Activated CD4-positive, alpha-beta memory T cell treated with anti-CD3 and anti-CD28 coated beads, Interleukin-2, amount 10 ng/mL, durations not matched to agents 7 days and 5 days (primary cell): ENCODE measurements at places on chromosomes 1 and 21.

- H3K4me1 ChIP-seq = no peaks in the 10 kb centered on the region
- no peaks in the 10 kb centered on the region for H3K36me3 ChIP-seq
- no peak overlapping the region for H3K27ac ChIP-seq
- no peak overlapping the region for H3K4me3 ChIP-seq
- no peak for DNase-seq
Measured at GRCh38 chr21:29261555-29262540, 36.9 kb upstream of the BACH1 start.

GRCh38 chr1:31830065-31830464 lies 14.2 kb upstream of the SPOCD1 start:
- DNase-seq = no peak
- H3K27ac ChIP-seq = no peak overlapping the region
- H3K27me3 ChIP-seq = peaks cover 3% of the 10 kb centered on the region

GRCh38 chr1:39173119-39173994 lies 31.1 kb upstream of the MACF1 start:
- H3K4me3 ChIP-seq = no peak overlapping the region
- H3K4me1 ChIP-seq = no peaks in the 10 kb centered on the region
- no peaks in the 10 kb centered on the region for H3K27me3 ChIP-seq
- no peak for DNase-seq
- H3K36me3 ChIP-seq = no peaks in the 10 kb centered on the region

DNA sequence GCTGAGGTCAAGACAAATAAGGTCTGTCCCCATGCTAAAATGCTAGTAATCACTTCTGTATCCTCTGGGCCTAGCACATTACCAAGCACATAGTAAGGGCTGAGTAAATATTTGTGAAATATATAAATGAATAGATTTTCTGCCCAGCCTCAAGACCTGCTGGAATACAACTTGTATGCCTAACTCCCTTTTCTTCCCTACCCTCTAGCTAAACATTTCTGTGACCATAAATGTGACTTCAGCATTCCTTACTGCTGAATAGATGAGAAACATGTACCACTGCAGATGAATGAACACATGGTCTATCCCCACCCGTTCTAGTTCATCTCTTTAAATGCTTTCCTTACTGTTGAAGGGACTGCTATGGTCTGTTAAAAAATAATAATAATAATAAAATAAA lies 209.0 kb upstream of the HOOK1 start:
- no peak for DNase-seq
- H3K27me3 ChIP-seq = no peaks in the 10 kb centered on the region
- H3K4me3 ChIP-seq = no peak overlapping the region
- H3K36me3 ChIP-seq = peaks cover 4% of the 10 kb centered on the region
- H3K27ac ChIP-seq = no peak overlapping the region
